ENCODE measurements at places on chromosomes 5 and 9.

DNA sequence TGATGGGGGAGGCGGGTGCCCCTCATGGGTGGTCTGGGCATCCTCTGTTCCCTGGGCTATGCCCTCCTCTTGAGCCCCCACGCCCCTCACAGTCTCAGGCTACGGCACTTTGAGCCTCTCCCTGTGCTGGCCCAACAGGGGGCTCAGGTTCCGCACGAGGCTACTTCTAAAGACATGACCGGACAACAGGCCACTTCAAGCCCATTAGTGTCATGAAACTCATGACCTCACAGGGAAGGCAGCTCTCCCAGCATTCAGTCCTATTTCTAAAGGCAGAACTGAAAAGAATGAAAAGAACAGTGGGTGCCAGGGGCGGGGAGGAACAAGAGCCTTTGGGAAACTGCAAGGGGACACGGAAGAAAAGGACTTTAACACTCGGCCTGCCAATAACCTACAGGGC lies 45.0 kb downstream of the COL23A1 start:
- DNase-seq, result no peak

- DNase-seq, result no peak
Observed at GRCh38 chr5:22258139-22258538, 595.0 kb downstream of the CDH12 start.

- no peak for DNase-seq
Observed at GRCh38 chr5:115810761-115811160, 5.7 kb downstream of the CDO1 start.

DNA sequence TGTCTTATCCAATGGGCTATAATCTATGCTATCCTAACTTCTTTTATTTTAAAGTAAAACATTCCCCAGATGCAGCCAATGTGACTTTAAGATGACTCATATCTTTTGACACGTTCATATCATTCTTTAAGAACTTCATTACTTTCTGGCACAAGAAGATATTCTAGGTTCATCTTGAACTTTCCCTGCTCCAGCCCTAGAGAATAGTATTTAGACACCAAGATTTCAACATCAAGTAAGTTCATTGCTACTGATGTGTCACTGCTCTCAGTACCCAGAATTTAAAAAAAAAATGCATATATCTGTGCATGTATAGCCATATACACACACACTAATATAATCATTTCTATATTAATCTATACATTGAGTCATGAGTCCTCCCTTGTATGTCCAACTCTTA lies 175.2 kb downstream of the SAXO1 start:
- DNase-seq, result no peak

GRCh38 chr5:162132348-162132747 lies 64.8 kb downstream of the GABRG2 start:
- DNase-seq, result no peak

- DNase-seq, result no peak
Observed at GRCh38 chr5:14696057-14696456, 31.5 kb downstream of the OTULIN start.

DNA sequence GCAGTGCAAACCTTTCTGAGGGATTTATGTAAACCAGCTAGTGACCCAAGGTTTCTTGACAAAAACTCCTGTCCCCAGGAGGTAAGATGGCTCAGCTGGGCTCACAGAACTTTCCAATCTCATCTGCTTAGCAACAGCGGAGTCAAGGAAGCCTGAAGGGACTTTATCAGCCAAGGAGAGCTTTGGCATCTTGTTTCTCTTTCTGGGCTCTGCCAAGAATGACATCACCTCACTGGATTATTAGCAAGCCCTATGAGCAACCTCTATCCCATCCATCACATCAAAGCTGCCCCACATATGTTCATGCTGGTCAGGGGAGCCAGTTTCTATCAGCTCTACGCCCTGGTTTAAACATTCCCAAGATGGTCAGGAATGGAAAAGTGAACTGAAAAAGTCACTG lies 461.3 kb downstream of the ENC1 start:
- no peak for DNase-seq

GRCh38 chr5:142894749-142895148 lies 124.6 kb downstream of the ARHGAP26 start:
- no peak for DNase-seq

DNA sequence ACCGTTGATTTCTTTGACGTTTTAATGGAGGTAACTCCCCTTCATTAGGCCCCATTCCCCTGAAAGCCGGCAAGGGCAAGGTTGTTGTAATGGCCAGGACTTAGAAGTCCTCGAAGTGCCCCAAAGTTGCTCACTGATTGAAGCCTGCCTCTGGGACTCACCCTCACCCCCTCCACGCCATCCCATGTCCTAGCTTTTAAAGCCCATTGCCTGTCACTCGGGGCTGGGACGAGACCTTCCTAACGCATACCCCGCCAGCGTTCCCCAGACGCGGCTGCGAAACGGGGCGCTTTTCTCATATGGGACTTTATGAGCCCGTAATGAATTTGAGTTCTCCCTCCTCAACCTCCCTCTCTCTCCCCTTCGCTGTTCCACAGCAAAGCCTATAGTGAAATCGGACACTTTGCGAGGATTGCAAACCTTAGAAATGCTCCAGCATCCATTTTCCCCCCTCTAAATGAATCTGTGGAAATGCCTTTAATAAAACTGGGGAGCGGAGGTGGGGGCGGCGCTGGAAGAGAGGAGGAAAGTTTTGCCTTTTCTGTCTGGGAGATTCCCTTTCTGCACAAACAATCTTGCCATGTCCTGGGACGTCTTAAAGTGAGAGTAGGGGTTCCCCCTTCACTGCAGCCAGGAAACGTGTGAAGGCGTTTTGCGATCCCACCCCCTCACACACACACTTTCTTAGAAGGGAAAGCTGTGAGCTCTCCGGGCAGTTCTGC lies 1.5 kb downstream of the PAPPA start:
- no peak for DNase-seq

GRCh38 chr5:65084795-65085515 lies 316.2 kb downstream of the CWC27 start:
- no peak for DNase-seq

DNA sequence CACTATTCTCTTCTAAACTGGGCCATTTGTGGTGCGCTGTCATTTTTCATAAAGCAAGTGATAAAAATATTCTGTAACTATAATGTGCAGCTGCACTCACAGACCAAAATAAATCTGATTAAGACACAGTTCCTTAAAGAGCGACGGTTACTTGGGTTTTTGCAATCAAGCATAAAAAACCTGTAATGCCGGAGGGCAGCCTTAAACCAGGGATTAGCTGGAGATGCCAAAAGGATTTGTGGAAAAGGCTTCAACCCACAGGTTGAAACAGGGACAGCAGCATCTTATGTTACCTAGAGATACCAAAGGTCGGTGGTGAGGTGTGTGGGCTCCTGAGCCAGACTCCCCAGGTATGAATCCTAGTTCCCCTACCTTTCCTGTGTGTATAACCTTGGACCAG lies 49.3 kb downstream of the CTNND2 start:
- DNase-seq, result no peak

DNA sequence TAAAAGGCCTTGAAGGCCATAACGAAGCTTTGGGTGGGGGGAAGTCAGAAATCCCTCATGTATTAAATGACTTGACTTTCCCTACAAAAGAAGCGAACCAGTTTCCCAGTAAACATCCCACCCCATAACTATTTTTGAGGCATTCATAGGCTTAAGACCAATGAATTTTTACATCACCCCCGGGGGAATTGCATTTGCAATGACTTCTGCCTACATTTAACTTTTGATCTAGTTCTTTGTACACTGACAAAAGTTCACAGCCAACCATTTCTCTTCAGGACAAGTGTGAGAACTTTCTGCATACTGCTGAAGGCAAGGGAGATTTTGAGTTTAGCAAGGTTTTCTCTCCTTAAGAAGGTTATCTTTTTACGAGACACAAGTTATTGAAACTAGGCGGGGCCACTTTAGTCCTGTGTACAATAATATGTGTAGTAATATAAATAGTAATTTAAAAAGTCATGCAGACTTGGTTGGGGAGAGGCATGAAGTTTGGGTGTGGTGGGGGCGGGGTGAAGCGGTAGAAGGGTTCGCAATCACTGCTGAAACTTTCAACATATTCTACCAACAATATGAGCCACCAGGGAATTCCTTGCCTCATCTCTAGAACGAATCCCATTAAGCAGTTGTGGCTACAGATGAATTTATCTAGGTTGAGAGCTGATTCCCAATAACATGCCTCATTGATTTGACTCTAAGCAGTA lies 2.5 kb downstream of the TJP2 start:
- no peak for DNase-seq

DNA sequence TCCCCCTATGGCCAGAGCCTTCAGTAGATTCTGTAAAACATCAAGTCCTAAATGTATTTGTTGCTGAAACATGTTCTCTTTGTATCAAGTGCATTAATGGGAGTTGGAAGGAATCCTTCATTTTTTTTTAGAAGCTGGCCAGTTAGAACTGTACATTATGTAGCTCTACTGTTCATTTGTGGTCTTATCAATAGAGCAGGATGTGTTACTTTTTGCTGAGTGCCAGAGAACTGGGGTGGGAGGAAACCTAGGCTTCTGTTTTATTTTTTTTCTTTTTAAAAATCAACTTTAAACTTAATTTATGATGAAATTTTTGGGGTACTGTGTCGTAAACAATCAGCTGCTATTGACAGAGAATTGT lies 5.1 kb downstream of the PIP5K1B start:
- DNase-seq, result no peak

GRCh38 chr5:72248410-72248981 lies 71.5 kb downstream of the MRPS27 start:
- DNase-seq, result no peak

GRCh38 chr9:27276193-27277030 lies 20.5 kb downstream of the EQTN start:
- peak; percentile 5 for DNase-seq

- no peak for DNase-seq
Observed at GRCh38 chr9:123359546-123359945, 3.5 kb downstream of the CRB2 start.

- no peak for DNase-seq
Observed at GRCh38 chr5:108730617-108731340, 16.9 kb upstream of the FER start.

- no peak for DNase-seq
Observed at GRCh38 chr5:35854248-35854647, 2.4 kb upstream of the IL7R start.

- peak; percentile 45 for DNase-seq
Observed at GRCh38 chr5:36164461-36164860, 12.6 kb downstream of the SKP2 start.

GRCh38 chr5:53342236-53342635 lies 138.2 kb upstream of the FST start:
- no peak for DNase-seq

DNA sequence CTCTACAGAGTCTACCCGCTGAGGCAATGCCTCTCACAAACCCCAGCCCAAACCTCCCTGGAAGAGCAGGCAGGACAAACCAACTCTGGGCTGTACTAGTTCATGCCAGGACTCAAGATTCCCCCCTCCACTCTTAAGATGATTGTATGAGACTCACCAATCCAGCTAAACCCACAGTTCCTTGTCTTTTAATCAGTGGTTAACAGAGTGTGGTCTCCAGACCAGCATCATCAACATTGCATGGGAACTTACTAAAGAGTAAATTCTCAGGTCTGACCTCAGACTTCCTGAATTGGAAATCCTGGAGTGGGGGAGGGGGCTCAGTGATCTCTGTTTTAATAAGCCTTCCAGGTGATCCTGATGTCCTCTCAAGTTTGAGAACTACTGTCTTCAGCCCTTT lies 240.9 kb downstream of the GAS1 start:
- DNase-seq, result no peak

- no peak for DNase-seq
Observed at GRCh38 chr5:161340012-161340411, 206.5 kb downstream of the GABRB2 start.

DNA sequence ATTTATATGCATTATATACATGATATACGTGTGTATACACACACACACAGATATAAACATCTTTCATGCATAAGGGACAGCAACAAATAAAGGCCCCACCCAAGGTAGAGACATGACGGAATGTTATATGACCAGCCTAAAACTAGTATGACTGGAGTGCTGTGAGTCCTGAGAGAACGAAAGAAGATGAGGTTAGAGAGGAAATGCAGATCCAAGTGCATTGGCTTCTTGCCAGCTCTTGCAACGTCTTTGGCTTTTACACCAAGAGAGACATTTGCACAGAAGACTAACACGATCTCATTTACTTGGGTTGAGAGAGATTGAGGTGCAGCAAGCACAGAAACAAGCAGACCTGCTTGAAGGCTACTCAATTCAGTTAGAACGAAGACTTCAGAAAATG lies 23.0 kb downstream of the CDH10 start:
- DNase-seq, result no peak

DNA sequence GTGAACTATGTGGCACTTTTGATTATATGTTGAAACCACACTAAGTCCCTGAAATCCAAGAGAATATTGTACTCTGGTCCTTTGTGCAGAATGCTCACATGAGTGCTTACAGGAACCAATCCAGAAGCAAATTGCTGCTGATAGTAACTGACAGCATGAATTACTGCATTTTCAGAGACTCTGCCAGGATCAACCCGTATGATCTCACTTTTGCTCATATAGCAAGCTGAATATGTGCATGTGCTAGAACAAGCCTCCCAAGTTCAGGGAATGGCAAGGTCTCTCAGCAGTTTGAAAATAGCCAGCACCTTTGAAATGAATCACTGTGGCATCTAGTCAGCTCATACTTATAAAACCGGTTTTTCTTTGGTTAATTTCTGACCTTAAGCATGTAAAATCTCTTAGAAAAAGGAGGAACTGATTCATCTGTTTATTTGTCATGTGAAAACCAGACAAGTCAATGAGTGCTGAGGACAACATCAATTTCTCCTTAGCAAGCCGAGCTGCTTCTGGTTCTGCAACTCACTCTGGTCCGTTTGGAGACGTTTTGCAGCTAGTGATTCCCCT lies 215.7 kb upstream of the ELL2 start:
- DNase-seq, result no peak

DNA sequence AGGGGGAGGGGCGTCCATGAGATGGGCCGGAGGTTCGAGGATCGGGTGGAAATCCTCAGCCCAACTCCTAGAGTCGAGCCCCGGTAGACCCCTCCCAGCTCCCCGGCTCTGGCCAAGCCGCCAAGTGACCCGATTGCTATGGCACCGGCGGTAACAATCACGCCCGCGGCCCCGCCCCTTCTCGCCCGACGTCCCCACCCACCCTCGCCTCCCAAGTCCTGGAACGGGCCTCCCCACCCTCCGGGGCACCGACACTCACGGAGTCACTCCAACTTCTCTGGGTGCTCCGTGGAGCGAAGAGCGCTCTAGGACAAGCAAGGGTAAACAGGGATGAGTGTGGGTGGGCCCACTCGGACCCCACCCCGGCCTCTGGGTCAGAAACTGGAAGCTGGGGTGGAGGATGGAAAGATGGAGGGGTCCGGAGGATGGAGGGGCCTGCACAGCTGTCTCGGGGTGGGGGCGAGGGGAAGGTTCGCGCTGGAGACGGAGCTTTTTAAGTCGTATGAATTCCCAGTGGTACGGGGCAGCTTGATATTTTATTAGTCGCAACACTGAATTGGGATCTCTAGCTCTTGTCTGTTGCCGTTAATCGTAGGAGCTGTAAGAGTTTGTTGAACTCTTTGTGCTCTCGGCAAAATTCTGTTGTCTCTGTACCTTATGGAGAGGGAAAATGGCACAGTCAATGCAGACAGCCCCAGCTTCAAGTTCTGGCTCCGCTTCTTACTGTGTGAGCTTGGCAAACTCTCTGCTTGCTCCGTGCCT lies at the start of gene SPACA9:
Gene SPACA9, plus strand, starts transcription at position 204 of the 762 bp plus-strand sequence. CDS start 5,050 bp downstream, outside the sequence.
- DNase-seq, result no peak
